ENCODE measurements at places on chromosomes 12 and 14.

GRCh38 chr12:40313928-40314327, 89.1 kb downstream of the LRRK2 start:
- no peak for DNase-seq

DNA sequence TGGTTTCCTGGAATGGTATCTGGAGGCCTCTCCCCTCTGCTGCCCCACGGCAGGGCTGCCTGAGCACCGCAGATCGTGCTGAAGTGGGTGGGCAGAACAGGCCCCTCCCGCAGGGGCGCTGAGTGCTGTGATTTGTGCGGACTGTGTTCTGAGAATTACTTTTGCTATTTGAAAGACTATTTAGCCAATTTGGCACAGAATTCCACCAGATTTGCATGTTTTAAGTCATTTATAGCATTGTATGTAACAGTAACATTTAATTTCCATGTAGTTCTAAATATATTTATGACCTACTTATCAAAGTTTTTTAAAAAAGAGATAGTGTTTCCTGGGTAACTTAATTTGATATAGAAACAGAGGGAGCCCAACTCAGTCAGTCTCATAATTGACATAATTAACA, 55.3 kb downstream of the TNFAIP2 start:
- DNase-seq = no peak

GRCh38 chr12:113334786-113335539, at the start of gene SLC8B1:
Gene SLC8B1, minus strand, starts transcription at chr12:113335109. Its CDS starts 2,231 bp downstream, at chr12:113332878.
- peak; percentile 86 for DNase-seq

GRCh38 chr12:70543444-70543843, 93.8 kb downstream of the PTPRB start:
- no peak for DNase-seq

DNA sequence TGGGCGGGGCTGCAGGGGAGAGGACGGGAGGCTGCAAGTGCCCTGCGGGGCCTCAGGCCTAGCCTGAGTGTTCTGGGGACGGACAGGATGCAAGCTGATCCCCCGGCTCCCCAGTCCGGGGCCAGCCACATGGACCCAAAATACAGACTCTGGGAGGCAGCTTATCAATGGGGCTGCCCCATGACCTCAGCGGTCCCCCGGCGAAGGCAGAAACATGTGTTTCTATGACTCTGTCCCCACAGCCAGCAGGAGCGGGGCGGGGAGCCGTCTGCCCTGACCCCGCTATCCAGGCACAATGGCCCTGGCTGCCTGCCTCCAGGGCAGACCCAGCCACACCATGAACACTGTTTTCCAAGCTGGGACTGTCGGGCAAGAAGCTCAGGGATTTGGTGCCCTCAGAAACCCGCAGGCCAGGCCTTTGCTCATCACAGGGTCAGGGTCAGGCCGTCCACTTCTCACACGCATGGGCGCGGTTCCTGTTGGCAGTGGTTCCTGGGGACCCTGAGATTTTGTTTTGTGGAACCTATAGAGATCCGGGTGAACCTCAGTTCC, 75.0 kb downstream of the RFLNA start:
- DNase-seq = no peak

- DNase-seq = no peak
Measured at GRCh38 chr12:111437816-111438454, 32.2 kb downstream of the SH2B3 start.

DNA sequence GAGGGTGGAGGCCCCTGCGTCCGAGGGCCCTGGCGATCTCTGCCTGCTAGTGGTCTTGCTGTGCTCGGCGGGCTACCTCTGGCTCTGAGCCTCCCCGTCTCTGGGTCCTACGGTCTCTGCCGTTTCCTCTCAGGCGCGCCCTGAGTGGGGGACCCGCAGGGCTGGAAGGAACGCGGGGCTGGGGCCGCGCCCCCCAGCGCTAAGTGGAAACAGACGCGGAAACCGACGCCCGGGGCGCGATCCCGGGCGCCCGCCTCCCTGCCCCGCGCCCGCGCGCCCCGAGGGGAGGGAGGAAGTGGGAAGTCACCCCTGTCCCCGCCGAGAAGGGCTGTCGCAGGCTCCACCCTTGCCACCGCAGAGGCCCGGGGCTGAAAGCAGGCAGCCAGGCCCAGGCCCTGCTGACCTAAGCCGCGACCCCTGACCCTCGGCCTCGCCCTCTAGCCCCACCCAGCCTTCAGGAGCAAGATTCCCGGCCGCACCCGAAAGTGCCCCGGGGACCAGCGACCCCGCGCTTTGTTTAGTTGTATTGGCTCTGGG, 831 bp downstream of the CRIP1 start:
- DNase-seq = peak; percentile 78

DNA sequence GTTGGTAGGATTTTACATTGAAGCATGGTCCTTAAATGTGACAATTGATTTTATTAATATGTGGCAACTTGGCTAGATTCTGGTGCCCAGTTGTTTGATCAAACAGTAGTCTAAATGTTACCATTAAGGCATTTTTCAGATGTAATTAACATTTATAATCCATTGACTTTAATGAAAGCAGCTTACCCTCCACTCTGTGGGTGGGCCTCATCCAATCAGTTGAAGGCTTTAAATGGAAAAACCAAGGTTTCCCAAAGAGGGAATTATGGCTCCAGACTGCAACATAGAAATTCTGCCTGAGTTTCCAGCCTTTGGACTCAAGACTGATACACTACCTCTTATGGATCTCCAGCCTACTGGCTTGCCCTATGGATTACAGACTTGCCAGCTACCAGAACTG, 1153.2 kb downstream of the BCL11B start:
- DNase-seq = no peak

GRCh38 chr12:72214163-72214562, 58.0 kb upstream of the TRHDE start:
- no peak for DNase-seq

GRCh38 chr12:27009881-27010301, 4.3 kb downstream of the TM7SF3 start:
- no peak for DNase-seq

DNA sequence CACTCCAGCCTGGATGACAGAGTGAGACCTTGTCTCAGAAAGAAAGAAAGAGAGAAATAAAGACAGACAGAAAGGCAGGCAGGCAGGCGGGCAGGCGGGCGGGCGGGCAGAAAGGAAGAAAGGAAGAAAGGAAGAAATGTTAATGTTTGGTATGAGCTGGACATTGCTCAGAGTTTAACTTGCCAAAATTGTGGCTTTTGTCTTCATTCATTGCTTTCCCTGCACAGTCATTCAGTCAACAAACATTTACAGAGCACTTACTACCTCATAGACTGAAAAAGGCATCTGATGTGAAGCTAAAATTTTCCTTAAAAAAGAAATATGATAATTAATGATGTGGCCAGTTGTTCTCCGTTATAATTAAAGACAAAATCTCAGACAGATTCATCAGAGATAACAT, 247.1 kb downstream of the SPTSSA start:
- no peak for DNase-seq

DNA sequence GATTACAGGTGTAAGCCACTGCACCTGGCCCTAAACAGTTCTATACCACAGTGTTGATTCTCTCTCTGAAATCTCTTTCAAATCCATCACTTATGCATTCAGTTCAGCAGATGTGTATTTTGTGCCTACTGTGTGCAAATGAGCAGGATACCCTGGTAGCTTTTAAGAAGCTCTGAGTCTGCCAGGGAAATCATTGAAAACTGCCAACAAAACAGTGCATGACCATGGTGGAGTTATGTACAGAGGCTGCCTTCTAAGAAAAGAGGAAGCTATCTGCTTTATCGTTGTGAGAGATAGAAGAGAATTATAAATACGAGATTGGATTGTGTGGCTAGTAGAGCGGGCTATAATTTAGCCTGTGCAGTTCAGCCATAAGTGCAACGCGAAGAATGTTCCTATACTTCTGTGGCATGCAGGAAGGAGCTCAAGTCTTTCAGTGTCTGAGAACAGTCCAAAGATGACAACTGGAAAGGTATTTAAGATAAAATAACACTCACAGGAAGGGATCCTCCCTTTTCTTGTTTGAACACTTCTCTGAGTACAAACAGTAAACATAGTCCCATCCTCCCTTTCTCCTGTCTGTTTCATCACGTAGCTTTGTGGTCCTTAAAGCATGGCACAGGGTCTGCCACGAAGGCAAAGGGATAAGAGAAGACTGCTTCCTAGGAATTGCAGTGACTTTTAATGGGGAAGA, 4.3 kb downstream of the DIP2B start:
- no peak for DNase-seq

DNA sequence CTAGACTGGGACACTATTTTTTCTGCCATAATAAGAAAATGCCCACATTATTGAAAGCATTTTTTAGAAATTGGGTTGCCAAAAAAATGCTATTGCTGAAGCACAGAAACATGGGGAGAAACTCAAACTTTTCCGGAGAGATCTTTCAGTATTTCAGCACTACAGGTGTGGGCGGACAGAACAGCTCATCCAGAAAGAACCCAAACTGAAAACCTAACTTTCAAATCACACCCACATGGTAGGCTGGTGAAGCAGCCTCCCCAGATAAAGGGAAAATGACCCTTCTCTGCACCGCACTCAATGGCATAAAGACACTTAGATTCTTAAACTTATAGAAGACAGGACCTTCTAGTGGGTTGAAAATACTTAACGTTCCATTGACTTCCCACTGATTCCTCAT, 62.3 kb upstream of the TMPO start:
- DNase-seq = peak; percentile 24

DNA sequence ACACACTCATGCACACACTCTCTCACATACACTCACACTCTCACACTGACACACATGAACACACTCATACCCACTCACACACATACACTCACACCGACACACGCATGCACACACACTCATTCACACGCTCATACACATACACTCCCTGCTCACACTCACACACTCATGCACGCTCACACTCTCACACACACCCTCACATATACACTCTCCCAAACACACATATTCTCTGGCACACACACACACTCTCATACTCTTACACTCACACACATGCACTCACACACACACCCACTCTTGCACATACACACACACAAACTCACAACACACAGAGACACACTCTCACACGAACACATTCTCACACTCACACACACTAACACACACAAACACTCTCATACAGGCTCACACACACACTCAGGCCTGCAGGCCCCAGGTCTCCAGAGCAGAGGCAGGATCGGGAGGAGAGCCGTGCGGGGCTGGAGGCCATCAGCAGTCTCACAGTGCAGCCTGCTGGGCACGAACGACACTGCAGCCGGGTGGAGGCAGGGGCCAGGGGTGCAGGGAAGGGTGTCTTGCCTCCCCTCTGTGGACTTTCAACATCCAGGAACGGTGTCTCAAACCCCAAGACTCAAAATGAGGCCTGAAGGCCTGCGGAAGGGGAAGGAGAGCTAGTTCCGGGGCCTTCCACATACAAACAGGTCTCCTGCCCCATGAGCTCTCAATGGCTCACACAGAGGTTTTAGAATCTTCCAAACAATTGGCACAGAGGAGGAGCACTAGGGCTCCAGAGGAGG, 148.7 kb downstream of the ANO2 start:
- DNase-seq = peak; percentile 40

- peak; percentile 2 for DNase-seq
Measured at GRCh38 chr12:97960741-97961608, 498.4 kb downstream of the RMST start.

DNA sequence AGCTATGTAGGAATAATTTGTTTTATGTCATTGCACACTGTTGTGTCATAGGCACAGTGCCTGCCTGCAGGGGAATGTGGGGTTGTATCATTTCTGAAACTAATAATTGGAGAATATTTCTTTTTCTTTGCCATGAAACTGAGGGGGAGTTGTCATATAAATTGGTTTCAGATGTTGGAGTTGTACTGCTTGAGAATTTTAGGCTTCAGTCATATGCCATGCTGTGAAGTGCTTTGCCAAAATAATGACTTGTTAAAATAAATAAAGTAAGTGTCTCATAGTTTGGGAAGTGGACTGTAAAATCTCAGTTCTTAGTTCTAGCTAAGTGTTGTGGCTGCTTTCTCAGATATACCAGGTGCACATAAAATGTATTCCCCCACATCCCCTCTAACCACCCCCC, 116.8 kb downstream of the DAAM1 start:
- DNase-seq = no peak

DNA sequence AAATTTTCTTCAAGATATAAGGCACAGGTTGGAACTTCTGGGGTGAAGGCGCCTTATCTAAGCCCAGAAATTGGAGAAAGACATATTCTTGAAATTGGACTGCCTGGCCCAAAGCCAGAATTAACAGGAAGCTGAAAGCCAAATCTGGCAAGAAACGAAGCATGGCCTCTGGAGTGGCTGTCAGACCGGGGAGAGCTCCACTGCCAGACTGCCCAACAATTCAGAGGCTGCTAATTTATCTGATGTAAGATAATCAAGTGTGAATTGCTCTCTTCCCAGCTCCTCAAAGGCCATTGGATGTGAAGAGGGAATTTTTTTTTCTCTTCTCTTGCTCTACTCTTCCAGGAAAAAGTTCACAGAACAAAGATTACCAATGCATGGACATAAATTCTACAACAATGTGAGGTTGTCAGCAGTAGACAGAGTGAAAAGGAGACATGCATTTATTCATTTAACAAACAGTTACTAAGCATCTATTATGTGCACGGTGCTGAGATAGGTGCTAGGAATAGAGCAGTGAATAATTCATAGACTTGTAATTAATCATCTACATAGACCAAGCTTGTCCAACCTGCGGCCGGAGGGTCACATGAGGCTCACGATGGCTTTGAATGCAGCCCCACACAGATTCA, at the start of gene GDF3:
GDF3 (minus strand) TSS at position 210 of the 632 bp plus-strand sequence; CDS start at position 163, 47 bp downstream.
- no peak for DNase-seq

DNA sequence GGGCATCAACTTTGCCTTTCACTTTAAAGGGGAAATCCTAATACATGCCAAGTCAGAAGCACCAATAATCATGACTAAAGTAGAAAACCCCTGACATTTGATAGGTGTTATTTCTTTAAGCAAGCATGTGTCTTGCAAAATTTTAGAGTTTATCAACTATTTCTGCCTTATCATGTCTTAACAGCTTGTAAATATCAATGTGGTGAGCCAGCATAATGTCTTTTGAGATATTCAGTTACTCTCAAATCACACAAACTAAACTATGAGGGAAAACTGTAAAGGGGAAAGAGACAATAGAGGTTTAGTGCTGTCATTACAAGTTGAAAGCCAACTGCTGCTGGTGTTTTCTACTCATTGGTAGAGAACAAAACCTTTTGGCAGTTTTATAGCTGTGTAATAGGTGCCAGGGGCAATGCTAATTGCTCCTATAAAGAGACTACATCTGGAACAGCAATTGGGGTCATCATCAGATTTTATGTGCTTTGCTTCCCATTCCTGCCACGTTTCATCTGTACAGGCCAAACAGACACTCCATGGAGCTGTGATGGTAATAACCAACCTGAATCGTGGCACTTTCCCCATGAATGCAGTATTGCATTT, 1027.4 kb downstream of the FSCB start:
- no peak for DNase-seq

- peak; percentile 63 for DNase-seq
Measured at GRCh38 chr14:58732387-58732786, 94.6 kb downstream of the DACT1 start.

GRCh38 chr14:104593241-104593701, 11.3 kb downstream of the TMEM179 start:
- no peak for DNase-seq
